ENCODE measurements at places on chromosomes 7 and 10.
A peak's percentile ranks its signal among the peaks of the same experiment; 100 is the strongest.

DNA sequence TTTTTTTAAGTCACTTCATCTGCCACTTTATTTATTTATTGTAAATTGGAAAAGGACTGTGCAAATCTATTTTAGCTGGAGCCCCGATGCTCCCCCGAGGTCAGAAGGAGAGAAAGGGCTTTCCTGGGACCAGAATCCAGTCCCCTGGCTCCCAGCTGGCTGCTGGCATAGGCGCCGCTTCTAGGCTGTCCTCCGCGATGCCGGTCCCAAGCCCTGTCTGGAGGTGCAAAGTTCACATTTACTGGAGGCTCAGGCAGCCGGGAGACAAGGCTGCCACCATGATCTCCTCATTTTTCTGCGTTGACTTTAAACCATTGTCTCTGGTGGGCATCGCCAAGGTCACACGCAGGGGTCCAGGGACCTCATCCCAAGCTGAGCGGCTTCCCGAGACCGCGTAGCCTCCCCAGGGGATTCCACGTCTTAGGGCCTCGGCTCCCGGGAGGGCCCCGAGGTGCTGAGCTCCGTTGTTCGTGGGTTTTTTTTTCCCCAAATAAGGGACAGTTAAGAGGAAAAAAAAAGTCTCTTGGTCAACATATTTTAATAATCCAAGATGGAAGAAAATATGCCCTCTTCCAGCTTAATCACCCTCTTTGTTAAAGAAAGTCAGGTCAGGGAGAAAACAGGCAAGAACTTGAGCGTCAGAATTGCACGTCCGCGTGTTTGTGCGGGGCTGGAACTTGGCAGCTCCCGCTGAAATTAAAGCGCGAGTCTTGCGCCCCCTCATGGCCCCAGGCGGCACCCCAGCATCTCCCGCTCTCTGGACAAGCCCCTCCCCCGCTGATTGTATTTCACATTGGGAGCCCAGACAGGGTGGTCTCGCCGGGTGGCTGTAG, 11.9 kb downstream of the RGR start:
- peak; percentile 29 for DNase-seq

- DNase-seq: no peak
Measured at GRCh38 chr10:61834519-61834918, 67.0 kb upstream of the ARID5B start.

DNA sequence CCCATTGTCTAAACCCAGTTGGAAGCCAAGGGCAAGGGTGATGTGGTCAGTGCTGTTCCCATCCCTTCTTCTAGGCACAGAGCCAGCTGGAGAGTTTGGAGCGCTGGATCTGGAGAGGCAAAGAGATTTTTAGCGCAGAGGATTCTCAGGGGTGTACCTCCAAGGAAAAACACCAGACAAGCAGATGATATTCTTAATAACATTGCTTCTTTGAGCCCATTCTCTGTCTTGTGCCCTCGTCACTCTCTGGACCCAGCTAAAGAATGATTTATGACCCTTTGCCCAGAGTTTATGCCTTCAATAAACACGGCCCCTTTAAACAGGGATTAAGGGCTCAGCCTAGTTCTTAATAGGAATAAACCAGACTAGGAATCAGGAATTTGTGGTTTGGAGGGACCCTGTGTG, 4.7 kb upstream of the HIP1 start:
- DNase-seq: no peak

GRCh38 chr10:34522546-34522945, 292.6 kb downstream of the PARD3 start:
- DNase-seq: peak; percentile 2

DNA sequence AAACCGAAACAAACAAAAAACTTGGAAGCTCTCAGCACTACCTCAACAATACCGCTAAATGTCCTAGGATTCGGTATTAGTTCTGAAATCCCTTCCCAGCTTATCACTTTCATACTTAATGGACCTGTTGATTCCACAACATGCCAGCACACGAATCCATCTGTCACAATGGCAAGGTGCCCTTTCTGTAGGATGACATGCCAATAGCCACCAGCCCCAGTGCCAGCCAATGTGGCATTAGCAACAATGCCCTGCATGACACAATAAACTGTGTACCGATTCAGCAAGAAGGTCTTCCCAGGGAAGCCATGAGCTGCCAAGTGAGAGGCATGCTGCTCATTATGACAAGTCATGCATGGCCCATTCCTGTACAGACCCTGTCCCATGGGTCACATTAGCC, 35.6 kb upstream of the CHCHD3 start:
- DNase-seq: no peak
